ENCODE measurements at places on chromosomes 11 and 22. TPM values are rescaled to one million over a fixed set of nuclear protein-coding genes. Genes with fewer than 3 reads are reported as not detected.

The MS4A6E gene
- total RNA-seq: not detected

The GGT5 gene
- 1.6 TPM for total RNA-seq

The UBXN1 gene
- 53.3 TPM for total RNA-seq

The SLC29A2 gene
- total RNA-seq: 2.1 TPM

The FBXO3 gene
- total RNA-seq: 86.7 TPM

The EXPH5 gene
- total RNA-seq: 2.3 TPM

The SERHL2 gene
- total RNA-seq: 4.4 TPM

The APOA4 gene
- not detected for total RNA-seq

The SCARF2 gene
- total RNA-seq: 3.5 TPM

The GVQW3 gene
- total RNA-seq: 39.0 TPM

The PDE3B gene
- 18.7 TPM for total RNA-seq

The ZNF70 gene
- total RNA-seq: 4.6 TPM

The SYNGR1 gene
- total RNA-seq: 84.9 TPM

The SCO2 gene
- 0.92 TPM for total RNA-seq

The SLC22A8 gene
- total RNA-seq: 1.2 TPM

The KDM4E gene
- not detected for total RNA-seq

The SHISAL1 gene
- total RNA-seq: 43.8 TPM

The MMP7 gene
- not detected for total RNA-seq

The PTPMT1 gene
- total RNA-seq: 29.5 TPM

The PATE4 gene
- total RNA-seq: not detected

The LRP5 gene
- 13.6 TPM for total RNA-seq

The LRRC55 gene
- 26.8 TPM for total RNA-seq

The TESMIN gene
- 1.8 TPM for total RNA-seq

The FOSL1 gene
- total RNA-seq: not detected

The SCGB1A1 gene
- total RNA-seq: not detected

The CASP12 gene
- not detected for total RNA-seq

The HMOX1 gene
- 5.1 TPM for total RNA-seq

The AMPD3 gene
- total RNA-seq: 3.9 TPM

The NLRP10 gene
- not detected for total RNA-seq

The KRTAP5-2 gene
- not detected for total RNA-seq

The C22orf42 gene
- 24.7 TPM for total RNA-seq

The BATF2 gene
- not detected for total RNA-seq

The DCHS1 gene
- 48.4 TPM for total RNA-seq

The PNPLA5 gene
- total RNA-seq: 0.23 TPM

The PGA5 gene
- not detected for total RNA-seq

The TNNI2 gene
- total RNA-seq: not detected

The FGF3 gene
- total RNA-seq: not detected

The CD82 gene
- 16.4 TPM for total RNA-seq

The GAB2 gene
- 23.1 TPM for total RNA-seq

The RTN4R gene
- total RNA-seq: 12.5 TPM

The NPAS4 gene
- total RNA-seq: 1.6 TPM

The AQP11 gene
- total RNA-seq: 8.1 TPM

The PKP3 gene
- total RNA-seq: 0.69 TPM

The PKDREJ gene
- under 0.01 TPM for total RNA-seq

The PLEKHA7 gene
- total RNA-seq: 15.2 TPM

The TRPT1 gene
- 14.1 TPM for total RNA-seq

The CRYBB2 gene
- not detected for total RNA-seq

The TMEM135 gene
- 35.1 TPM for total RNA-seq

The CLMP gene
- 42.0 TPM for total RNA-seq

The TKFC gene
- total RNA-seq: 12.9 TPM
